ENCODE measurements at places on chromosomes 5 and 9. TPM values are rescaled to one million over a fixed set of nuclear protein-coding genes. Genes with fewer than 3 reads are reported as not detected.
A peak's percentile ranks its signal among the peaks of the same experiment; 100 is the strongest.

GRCh38 chr9:8268881-8269280 lies 469.3 kb upstream of the DMAC1 start:
- no peak for DNase-seq

DNA sequence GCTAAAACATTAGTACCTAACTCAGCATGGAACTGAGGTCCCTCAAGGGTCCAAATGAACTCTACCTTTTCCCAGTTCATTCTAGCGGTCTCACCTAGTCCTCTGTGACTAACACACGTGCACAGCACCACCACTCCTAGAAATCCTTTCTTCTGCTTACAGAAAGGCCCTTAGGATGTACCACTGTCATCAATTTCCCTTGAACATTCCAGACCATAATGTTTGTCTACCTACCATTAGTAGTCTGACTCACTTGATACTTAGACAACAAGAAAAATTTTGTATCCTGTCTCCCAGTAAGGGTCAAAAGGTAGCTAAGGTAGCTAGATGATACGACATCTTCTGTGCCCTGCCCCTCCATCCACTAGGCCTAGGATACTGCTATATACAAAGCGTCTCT lies 166.6 kb downstream of the TSSK1B start:
- DNase-seq = no peak

DNA sequence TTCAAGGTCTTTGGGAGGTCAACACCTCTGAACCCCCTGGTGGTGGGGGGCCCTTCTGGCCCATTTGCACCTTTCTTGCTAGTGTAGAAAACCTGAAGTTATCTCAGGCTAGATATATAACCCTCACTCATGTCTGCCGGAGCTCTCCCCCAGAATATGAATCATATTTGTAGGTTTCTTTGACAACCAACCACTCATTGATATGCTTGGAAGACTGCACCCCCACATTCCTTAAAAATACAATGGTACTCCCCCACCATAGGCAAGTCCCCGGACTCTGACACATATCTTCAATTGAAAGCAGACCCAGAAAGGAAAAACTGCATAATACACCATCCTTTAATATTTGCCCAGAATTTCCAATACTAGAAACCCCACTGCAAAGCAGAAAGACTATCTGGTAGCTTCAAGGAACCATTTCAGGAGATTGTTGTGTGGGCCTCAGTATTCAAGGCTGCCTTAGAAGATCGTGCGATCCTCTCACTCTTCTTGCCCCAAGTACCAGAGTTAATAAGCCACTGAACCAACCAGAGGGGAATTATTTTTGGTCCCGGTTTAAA lies 978 bp upstream of the UBE2B start:
- no peak for DNase-seq

DNA sequence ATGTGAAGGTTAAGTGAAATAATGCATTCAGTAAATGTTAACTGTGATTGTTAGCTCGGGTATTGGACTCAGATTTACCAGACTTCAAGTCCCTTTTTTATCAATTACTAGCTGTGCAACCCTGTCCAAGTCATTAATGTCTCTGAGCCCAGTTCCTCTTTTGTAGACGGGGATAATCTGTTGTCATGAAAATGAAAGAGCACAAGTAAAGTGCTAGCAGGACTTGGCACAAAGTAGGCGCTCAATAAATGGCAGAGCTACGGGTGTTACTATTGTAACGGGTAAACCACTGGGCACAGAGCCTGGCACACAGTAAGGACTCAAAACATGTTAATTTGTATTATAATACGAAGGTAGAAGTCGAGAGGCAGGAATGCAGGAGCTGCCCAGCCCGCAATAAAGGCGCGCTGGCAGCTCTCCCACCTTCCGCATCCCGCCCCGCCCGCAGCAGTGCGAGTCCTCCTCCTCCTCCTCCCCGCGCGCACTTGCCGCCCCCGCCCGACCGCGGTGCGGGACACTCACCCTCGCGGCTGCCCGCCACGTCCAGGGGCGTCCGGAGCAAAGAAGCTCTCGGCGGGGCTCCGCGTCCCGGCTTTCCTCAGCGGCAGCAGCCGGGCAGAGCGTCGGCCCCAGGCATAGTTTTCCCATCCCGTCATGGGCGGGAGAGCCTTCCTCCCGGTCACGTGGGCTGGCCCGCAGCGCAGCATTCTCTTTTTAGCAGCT lies at the start of gene C1QTNF2:
C1QTNF2 (minus strand) TSS at position 637 of the 723 bp plus-strand sequence. CDS start 15,615 bp downstream, outside the sequence.
- DNase-seq = peak; percentile 85

The EPB41L4B gene
- total RNA-seq = not detected

The ZBED3 gene
- 8.1 TPM for total RNA-seq
